ENCODE measurements at places on chromosomes 7 and 10. TPM values are rescaled to one million over a fixed set of nuclear protein-coding genes. Genes with fewer than 3 reads are reported as not detected.

GRCh38 chr10:6083523-6084475 is 5.0 kb upstream of the RBM17 start:
- no peak for DNase-seq

DNA sequence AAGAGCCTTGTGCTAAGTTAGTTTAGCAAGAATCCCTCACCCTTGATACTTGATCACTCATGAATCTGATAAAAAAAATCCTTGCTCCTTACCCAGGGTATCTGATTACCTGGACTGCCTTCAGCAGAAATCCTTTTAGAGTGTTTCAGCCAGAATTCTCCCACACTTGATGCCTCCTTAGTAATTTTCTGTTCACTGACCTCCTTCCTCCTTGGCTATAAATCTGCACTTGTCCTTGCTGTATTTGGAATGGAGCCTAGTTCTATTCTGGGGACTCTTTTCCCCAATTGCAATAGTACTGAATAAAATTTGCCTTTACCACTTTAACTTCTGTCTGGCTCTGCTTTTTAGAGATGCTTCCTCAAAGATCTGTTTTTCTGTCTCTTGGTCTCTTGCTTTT is 84.9 kb downstream of the RPS24 start:
- no peak for DNase-seq

Gene CPA2
- total RNA-seq, result 1.2 TPM

Gene KCND2
- 0.40 TPM for total RNA-seq

DNA sequence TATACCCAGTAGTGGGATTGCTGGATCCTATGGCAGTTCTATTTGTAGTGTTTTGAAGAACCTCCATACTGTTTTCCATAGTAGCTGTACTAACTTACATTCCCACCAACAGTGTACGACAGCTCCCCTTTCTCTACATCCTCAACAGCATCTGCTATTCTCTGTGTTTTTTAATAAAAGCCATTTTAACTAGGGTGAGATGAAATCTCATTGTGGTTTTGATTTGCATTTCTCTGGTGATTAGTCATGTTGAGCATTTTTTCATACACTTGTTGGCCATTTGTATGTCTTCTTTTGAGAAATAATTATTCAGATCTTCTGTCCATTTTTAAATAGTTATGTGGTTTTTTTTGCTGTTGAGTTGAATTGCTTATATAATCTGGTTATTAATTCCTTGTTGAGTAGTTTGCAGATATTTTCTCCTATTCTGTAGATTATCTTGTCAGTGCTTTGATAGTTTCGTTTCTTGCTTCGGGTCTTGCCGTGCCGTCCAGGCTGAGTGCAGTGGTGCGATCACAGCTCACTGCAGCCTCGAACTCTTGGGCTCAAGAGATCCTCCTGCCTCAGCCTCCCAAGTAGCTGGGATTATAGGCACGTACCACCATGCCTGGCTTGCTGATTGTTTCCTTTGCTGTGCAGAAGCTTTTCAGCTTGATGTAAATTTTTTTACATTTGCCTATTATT is 12.0 kb downstream of the MTG1 start:
- no peak for DNase-seq

- no peak for DNase-seq
Observed at GRCh38 chr7:139691253-139691781, 86.5 kb downstream of the HIPK2 start.

- peak; percentile 85 for DNase-seq
Observed at GRCh38 chr10:72328045-72328828, 26.5 kb downstream of the DNAJB12 start.

- no peak for DNase-seq
Observed at GRCh38 chr10:98587156-98587837, 140.6 kb upstream of the HPS1 start.

Gene ANK3
- total RNA-seq, result 203 TPM

- DNase-seq, result no peak
Observed at GRCh38 chr7:71705217-71705616, 573.3 kb downstream of the GALNT17 start.

Gene PKD2L1
- not detected for total RNA-seq

Gene GRM8
- total RNA-seq, result 1.8 TPM

Gene CHAT
- total RNA-seq, result not detected

DNA sequence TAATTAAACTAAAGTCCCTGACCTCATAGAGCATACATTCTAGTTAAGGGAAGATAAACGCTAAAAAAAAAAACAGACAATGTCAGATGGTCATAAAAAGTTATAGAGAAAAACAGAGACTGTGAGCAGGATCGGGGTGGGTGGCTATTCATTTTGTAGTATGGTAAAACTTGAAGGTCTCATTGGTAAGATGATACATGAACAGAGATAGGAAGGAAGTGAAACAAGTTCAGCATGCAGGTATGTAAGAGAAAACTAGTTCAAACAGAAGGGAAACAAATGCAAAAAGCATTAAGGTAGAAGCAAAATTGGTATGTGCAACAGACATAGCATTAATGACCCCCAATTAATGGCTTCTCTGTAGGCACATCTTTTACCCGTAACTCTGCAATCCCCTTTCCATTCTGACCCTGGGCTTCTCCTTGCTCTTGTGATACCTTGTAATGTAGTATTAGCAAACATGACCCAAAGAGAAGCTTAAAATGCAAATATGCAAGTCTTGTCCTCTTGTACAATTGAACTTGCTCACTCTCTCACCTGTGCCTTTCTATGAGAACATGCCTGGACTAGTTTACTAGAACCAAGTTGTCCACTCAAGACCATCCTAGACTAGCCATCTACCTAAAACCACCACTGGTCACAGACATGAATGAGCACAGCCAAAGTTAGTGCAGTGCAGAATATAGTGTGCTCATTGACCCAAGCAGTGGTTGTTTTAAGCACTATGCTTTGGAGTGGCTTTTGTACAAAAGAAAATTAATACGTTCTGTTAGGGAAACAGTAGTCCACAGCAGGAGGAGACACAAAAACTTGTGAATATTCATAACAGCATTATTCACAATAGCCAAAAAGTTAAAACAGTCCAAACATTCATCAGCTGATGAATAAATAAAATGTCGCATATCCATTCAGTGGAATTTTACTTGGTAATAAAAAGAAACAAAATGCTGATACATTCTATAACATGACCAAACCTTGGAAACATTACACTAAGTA is 57.0 kb downstream of the BRAF start:
- DNase-seq, result no peak

- DNase-seq, result no peak
Observed at GRCh38 chr7:22083704-22084240, 138.1 kb upstream of the CDCA7L start.

Gene CALHM1
- not detected for total RNA-seq

Gene HKDC1
- total RNA-seq, result 12.0 TPM

GRCh38 chr10:69801434-69802315 is at the start of gene COL13A1:
COL13A1 (plus strand) TSS chr10:69801906; CDS start chr10:69802424, 518 bp downstream.
- DNase-seq, result no peak

Gene EPHA1
- total RNA-seq, result 0.22 TPM

- no peak for DNase-seq
Observed at GRCh38 chr10:110793128-110793812, 78.5 kb upstream of the PDCD4 start.

DNA sequence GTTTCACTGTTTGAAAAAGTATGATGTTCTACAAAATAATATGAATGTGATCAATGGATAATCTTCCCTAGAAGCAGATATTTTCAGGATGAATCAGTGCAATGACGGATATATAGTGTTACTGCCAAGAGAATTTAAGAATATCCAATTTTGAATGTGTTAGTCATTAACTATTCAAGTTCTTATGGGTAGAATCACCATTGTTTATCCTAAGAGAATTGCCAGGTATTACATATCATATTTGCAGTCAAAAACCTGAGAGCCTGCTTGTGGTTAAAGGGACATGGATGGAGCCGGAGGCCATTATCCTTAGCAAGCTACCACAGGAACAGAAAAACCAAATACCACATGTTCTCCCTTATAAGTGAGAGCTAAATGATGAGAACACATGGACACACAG is 26.9 kb downstream of the AHR start:
- DNase-seq, result no peak

- DNase-seq, result peak; percentile 94
Observed at GRCh38 chr7:131654668-131655326, 98.4 kb upstream of the PODXL start.

- no peak for DNase-seq
Observed at GRCh38 chr10:48520594-48520993, 84.3 kb downstream of the ARHGAP22 start.

DNA sequence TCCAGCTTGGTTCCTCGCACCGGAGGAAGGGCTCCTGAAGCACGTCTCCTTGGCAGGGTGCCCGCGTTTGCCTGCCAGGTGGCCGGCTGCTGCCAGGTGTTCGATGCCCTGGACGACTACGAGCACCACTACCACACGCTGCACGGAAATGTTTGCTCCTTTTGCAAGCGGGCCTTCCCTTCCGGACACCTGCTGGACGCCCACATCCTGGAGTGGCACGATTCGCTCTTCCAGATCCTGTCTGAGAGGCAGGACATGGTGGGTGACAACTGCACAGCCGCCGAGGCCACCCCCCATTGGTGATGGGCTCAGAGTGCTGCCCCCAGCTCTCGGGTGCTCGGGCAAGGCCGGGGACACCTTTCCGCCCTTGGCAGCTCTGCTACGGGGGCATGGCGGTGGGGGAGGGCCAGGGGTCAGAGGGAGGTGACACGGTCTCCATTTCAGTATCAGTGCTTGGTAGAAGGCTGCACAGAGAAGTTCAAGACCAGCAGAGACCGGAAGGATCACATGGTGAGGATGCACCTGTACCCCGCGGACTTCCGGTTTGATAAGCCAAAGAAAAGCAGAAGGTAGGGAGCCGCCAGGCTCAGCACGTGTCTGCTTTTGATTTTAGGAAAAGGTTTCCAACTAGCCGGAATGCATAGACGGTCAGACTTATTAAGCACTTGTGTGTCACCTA is 1.1 kb downstream of the ZNF511 start:
- peak; percentile 78 for DNase-seq

DNA sequence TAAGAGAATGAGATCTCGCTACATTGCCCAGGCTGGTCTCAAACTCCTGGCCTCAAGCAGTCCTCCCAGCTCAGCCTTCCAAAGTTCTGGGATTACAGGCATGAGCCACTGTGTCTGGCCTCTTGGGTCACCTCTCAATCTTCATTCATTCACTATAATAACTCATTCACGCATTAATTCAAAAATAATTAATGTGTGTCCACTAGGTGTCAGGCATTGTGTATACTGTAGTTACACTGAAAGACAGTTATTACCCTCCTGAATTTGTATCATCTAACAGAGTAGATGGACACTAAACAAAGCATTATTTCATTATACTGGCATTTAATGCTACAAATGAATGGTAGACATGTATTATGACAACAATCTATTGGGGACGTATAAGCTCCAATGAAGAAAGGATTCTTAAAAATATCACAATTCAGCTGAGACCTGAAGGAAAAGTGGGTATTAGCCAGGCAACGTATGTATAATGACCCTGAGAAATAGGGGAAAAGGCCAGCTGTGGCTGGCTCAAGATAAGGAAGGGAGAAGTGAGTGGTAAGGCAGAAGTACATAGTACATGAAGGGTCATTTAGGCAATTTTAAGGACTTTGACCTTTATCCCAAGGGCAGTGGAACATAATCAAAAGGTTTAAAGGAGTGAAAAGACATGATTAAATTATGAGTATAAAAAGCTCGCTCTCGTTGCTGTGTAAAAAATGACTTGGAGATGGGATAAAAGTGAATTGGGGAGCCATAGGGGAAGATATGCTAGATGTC is 150.7 kb downstream of the BTAF1 start:
- no peak for DNase-seq

- DNase-seq, result no peak
Observed at GRCh38 chr7:111329367-111330234, 232.7 kb downstream of the IMMP2L start.

- DNase-seq, result no peak
Observed at GRCh38 chr7:45060295-45060694, 28.5 kb downstream of the NACAD start.

Gene VAX1
- not detected for total RNA-seq

Gene BHLHA15
- total RNA-seq, result not detected

Gene CCDC126
- 15.5 TPM for total RNA-seq

GRCh38 chr7:47586925-47587324 is 5.0 kb upstream of the TNS3 start:
- DNase-seq, result no peak

Gene SLC26A3
- not detected for total RNA-seq

DNA sequence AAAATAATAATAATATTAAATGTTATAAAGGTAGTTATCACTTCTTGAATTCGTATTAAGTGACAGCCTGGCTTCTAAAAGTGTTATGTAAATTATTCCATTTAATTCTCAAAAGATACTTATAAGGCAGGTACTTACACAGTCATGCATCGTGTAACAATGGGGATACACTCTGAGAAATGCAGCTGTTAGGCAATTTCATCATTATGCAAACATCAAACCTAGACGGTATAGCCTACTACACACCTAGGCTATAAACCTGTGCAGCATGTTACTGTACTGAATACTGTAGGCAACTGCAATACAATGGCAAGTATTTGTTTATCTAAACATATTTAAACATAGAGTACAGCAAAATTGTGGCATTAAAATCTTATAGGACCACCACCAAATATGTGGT is 1.5 kb downstream of the IFIT1 start:
- no peak for DNase-seq

DNA sequence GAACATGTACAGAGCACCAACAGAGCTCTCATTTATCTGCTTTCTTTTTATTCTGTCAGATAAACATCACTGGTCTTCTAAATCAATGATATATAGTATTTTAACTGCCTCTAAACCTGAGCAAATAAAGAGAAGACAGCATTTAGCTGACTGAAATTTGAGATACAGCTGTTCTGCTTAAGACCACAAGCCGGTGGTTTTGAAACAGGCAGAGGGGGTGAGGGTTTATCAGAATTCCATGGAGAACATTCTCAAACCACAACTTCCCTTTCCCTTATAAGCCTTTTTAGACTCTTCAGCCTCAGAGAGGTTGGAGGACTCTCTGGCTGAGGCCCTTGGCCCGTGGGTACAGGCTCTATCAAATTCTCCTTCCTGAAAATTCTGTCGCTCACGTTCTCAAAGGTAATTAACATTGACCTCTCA is 87.4 kb upstream of the RSU1 start:
- DNase-seq, result no peak

- no peak for DNase-seq
Observed at GRCh38 chr7:105799006-105799405, 77.4 kb downstream of the ATXN7L1 start.

Gene LRRD1
- total RNA-seq, result not detected

Gene RHOBTB1
- 13.7 TPM for total RNA-seq

DNA sequence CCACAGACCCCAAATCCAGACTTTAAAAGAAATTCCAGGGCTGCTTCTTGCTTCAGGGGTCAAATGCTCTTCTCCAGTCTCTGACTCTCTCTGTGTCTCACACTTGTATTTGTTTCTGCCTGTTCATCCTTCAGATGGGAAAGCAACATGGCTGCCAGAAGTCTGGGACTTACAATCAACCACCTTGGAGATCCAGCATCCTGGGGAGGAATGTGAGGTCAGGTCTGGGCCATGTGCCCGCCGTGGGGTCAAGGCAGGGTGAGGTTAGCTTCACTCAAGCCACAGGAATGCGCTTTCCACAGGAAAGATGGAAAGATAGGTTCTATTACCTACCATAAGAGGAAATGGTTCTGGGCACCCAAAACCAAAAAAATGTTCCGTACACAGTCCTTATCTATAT is 34.3 kb upstream of the NPVF start:
- DNase-seq, result no peak

GRCh38 chr7:150876817-150877526 is 24.7 kb downstream of the AOC1 start:
- DNase-seq, result no peak

GRCh38 chr7:55056577-55057480 is 38.0 kb downstream of the EGFR start:
- no peak for DNase-seq

GRCh38 chr10:66982792-66983474 is 57.1 kb downstream of the LRRTM3 start:
- no peak for DNase-seq

GRCh38 chr7:134029-134428 is 58.3 kb upstream of the FAM20C start:
- DNase-seq, result no peak

All from sciatic nerve (tissue), 2 donors.